ENCODE measurements at places on chromosomes 5 and 9.

DNA sequence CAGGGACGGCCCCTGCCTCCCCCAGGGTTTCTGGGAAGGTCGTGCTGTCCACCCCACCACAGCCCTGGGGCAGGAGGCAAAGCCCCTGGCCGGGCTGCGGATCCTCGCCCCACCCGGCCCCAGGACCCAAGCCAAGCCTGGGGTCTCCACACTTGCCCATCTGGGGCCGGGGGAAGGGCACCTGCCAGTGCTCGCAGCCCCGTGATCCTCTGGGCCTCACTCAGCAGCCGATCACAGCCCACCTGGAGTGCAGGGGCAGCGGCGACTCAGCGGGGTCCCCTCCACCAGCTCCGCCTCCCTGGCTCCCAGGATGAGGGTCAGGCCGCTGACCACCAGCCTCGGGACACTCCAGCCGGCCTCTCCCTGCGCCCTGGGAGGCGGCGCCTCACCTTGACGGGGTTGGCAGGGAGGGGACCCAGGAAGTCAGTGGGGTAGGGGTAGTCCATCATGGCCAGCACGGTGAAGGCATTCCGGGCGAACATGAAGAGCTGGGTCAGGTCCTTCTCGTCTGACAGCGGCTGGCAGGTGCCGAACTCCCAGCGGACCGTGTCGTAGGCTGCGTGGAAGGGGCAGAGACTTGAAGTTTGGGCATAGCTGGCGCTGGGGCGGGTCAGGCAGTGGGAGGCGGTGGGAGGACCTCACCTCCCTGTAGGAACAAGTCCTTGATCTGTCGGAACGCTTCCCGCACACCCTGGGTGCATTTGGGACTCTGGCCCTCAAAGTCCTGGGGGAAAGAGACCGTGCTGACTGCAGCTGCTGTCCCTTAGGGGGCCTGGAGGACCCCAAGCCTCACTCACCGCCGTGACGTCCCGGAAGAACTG is 1.8 kb downstream of the DPP7 start:
- DNase-seq, result no peak

GRCh38 chr9:110029956-110030480 is 177.9 kb downstream of the C9orf152 start:
- no peak for DNase-seq

GRCh38 chr9:121344184-121344583 is 25.9 kb downstream of the STOM start:
- no peak for DNase-seq

DNA sequence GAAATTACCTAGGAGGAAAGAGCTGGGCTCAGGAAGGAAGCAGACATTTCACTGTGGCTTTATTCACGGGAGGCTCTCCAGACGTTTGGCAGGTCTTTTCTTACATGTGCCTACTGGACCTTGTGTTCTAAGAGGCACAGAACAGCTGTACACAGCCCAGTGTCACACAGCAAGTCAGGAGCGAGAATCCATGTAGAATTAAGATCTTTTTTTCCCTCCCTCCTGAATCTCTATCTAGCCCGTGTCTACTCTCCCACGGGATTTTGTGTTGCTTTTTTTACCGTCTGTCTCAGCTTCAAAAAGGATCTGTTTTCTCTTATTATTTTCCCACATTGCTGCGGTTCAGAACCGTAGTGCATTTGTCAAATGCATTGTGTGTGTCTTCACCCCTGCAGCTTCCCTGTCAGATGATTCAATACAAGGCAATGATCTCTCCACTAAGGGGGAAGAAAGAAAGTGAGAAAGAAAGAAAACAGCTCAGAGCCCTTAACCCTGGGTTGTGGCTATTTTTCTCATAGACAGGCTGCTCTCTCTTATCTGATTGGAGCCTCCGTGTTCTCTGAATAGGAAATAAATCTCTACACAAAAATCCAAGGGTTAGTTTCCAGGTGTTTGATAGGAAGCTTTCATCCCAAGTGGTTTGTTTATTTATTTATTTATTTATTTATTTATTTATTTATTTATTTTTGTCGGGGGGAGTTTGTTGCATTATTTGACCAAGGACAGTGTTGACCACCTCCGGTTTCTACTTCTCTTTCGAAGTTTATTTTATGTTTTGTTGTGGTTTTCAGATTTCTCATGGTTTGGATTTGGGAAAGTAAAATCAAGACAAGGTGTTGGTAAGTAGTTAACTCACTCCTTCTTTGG is 191.0 kb downstream of the NTRK2 start:
- no peak for DNase-seq

DNA sequence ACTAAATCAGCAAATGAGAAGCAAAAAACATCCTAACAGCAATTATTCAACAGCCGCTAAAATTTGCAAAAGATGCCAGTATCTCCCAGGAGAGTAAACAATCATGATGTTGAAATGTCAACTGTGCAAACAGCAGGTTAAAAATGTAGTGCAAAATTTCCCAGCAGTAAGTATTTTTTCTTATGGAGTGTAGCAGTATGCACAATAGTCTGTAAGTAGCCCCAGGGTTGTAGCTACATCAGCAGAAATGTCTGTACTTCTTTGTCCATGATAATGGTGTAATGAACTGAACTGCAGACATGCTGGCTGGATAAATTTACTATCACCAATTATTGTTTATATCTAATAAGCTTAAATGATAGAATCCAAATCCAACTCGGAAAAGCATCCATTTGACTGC is 31.4 kb downstream of the GRIN3A start:
- no peak for DNase-seq

- no peak for DNase-seq
Measured at GRCh38 chr5:32131604-32132003, 42.5 kb downstream of the GOLPH3 start.

DNA sequence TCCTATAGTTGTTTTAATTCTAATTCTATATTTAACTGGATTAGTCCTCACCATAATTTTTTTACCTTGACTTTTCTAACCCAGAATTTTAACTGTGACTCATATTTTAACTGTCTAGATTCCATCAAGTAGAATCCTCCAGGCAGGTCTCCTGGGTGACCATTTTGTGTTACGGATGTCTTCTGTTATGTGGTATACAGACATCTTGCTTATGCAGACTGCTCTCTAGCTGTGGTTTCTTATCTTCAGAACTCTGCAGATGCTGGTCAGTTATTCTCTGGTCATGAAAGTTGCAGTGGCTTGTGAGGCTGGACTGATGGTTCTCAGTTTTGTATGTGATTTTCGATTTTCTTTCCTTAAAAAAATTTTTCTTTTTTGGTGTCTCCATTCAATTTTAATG is 139.4 kb downstream of the ATG10 start:
- DNase-seq, result no peak

DNA sequence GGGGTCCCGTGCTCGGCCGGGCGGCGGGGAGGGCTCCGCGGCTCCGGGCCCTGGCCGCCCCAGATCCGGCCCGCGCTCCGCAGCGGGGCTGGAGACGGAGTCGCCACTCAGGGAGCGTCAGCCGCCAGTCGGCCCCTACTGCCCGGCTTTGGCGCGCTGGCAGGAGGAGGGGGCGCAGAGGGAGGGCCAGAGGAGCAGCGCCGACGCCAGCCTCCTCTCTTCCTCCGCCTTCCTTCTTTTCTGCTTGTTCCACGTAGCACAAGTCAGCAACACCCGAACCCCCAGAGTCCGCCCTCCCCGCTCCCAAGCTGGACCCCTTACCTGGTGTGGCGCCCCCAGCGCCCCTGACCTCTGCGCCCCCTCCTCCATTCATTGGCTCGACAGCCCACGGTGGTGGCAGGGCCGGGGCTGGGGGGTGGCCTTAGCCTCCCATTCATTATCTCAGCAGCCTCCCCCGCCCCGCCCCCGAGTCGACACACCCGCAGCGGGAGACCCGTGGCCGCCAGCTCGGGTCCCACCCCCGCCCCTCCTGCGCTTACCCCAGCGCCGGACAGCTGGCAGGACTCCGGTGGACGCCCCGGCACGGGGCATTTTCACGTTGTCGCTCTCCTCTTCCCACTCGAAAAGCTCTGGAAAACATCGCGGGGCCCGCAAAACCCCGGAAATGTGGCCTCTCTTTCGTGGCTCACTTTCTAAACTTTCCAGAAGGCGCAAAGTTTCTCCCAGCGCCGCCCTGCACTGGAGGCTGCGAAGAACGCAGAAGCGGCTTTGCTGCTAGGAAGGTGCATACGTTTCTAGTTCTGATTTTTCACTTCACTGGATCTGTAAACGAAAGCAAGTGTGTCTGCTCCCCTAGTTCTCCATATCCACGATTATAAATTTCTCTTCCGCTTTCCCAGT is at the start of gene LPAR1:
LPAR1 (minus strand) TSS at position 140 of the 900 bp plus-strand sequence. CDS start 66,353 bp downstream, outside the sequence.
- DNase-seq, result no peak

DNA sequence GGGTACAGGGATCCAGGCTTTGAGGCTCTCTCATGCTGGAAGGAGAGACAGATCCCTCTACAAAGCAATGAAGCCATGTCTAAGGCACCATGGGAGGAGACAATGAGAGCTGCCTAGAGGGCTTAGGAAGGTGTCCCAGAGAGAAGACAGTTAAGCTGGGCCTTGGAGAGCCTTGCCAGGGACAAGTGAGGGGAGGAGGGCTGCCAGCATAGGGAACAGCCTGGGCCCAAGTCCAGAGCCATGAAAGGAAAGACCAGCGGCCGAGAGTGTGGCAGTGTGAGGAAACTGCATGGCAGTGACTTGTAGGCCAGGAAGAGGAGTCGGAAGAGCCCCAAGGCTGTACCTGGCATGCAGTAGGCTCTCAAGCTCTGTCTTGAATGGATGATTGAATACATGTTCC is 88.5 kb downstream of the PSD2 start:
- no peak for DNase-seq

DNA sequence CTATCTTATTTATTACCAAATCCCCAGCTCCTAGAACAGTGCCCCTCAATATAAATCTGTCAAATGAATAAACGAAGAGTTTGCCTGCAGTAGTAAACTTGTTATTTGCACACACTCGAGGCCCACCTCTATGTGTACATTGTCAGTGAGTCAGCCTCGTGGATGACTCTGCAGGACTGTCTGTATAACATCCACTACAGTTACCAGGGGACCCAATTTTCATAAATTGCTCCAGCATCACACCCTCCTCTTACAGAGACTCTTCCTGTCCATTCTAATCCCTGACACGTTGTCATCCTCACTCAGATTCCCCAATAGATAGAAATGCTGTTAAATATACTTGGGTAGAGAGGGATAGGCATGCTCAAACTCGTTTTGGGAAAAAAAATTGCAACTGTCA is 478.5 kb downstream of the RAB3C start:
- no peak for DNase-seq

GRCh38 chr5:171701100-171701541 is 84.5 kb upstream of the SMIM23 start:
- no peak for DNase-seq

DNA sequence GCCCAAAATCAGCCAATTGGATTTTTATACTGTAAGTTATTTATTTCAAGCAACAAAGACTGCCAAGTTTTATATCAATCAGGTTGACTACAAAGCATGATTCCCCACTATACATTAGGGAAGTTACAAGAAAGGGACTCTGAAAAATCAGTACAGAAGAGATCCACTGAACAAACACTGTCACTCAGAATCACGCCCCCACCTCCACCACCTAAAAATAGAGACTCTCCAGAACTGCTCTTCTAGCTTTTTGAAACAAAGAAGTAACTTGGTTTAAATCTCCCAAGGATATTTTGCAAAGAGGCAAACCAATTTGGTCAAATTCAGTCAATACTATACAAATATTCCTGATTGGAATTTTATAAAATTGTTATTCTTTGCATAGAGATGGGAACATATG is 438.0 kb downstream of the HTR1A start:
- DNase-seq, result no peak

- no peak for DNase-seq
Measured at GRCh38 chr5:122612901-122613300, 162.0 kb upstream of the SNX2 start.

GRCh38 chr9:137301081-137301947 is 757 bp downstream of the NRARP start:
- DNase-seq, result no peak

GRCh38 chr5:112548246-112548881 is 129.3 kb upstream of the EPB41L4A start:
- DNase-seq, result no peak

DNA sequence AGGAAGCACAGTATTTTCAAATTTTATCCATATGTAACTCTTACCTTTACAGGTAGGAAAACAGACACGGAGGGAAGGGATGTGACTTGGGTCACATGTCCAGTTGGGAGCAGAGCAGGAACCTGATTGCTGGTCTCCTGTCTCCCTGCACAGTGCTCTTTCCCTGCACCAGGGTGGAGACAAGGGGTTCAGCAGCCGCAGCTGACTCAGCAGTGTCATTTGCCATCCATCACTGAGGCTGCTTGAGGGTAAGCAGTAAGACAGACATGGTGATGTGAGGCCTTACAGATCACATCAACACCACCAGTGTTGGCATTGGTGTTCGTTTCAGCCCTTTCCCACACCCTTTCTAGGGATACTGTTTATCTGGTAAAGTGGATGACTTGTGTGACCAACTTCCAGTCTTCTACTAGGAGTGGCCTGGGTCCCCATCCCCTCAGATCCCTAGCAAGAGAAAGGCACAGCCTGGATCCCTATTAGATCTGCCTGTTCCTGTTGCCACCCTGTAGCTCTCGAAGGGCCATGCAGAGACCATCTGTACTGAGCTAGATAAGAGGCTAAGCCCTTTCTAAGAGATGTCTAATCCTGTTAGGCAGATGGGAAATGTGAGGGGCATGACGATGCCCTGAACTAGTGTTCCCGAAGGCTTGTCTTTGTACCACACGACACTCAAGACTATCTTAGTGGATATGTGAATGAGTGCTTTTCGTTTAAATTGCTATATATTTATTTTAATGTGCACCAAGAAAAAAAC is 29.1 kb downstream of the FRMPD1 start:
- no peak for DNase-seq

GRCh38 chr5:117133198-117133597 is 558.6 kb upstream of the SEMA6A start:
- no peak for DNase-seq

DNA sequence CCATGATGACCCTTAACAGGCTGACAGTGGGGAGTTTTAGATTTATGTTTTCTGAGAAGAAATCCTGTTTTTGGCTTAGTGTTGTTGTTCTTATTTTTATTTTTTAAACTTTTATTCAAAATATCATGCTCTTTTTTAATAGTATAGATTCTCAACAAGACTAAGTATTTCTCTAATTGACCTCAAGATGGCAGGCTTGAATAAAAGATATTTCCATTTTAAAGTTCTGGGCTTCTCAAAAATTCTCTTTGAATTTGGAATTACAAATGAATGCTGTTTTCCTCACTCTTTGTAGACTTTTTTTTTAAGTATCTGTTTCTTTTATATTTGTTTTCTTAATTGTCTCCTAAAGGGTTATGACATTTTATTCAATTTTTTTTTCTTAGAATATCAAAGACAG is 50.0 kb upstream of the SH3GL2 start:
- DNase-seq, result no peak

DNA sequence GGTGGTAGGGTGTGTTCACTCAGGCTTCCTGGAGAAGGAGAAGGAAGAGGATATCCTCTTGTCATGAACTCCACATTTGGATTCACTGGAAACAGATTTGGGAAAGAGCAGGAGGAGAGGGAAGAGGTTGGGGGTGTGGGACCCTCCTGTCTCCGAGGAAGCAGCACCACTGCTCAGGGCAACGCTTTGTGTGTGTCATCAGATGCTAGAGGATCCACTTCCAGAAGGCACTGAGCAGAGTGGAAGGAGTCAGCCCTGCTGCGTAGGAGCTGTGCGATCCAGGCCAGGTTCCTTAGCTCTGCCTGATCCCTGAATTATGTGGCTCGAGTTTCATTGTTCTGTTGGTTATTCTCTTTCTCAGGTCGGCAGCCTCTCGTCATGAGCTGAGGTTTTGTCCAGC is 37.3 kb upstream of the TJP2 start:
- no peak for DNase-seq

- DNase-seq, result no peak
Measured at GRCh38 chr9:133369422-133369821, 6.4 kb downstream of the SURF4 start.

Data from stimulated activated CD4-positive, alpha-beta T cell treated with anti-CD3 and anti-CD28 coated beads, Interleukin-1b, Interleukin-23, amount 100 ng/mL, for 24 hours (primary cell).